Neural crest cell (in vitro differentiated cells): ENCODE measurements at places on chromosomes 6 and 20.

DNA sequence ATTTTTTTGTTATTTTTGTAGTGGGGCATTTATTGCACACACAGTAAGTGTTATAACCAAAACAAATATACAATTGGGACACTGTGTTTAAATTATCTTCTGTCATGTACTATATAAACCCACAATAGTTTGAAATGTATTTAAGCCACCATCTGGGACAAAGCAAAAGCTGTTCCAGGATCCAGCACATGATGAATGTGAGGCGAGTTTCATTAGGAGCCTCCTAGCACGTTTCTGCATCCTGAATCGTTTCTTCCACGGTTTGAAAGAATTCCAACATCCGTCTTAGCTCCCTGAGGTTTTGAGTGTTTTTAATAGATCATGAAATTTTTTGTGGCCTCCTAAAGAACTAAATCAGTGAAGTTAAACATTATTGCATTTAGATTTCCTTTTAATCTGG, 65.8 kb downstream of the EYA4 start:
- DNase-seq: no peak

GRCh38 chr6:137952247-137952646, 85.2 kb downstream of the TNFAIP3 start:
- DNase-seq: no peak

- no peak for DNase-seq
These were observed 8.0 kb downstream of the FAM217B start for GRCh38 chr20:59948212-59948611.

- DNase-seq: no peak
These were observed 239.5 kb downstream of the SLC35F1 start for GRCh38 chr6:118146584-118146983.

DNA sequence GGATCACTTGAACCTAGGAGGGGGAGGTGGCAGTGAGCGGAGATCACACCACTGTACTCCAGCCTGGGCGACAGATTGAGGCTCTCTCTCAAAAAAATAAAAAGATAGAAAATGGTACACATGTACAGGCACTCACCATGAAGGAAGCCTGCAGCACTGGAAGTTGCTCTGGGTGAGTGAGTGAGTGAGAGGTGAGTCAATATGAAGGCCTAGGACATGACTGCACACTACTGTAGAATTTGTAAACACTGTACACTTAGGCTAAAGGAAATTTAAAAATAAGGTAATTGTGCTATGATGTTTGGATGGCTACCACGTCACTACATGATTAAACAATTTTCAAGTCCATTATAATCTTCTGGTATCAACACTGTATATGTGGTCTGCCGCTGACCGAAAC, 216.2 kb downstream of the FOXC1 start:
- no peak for DNase-seq
